Stimulated activated CD4-positive, alpha-beta T cell treated with anti-CD3 and anti-CD28 coated beads, Interleukin-1b, Interleukin-23, amount 100 ng/mL, for 48 hours (primary cell): ENCODE measurements at places on chromosomes 7 and 10.
A peak's percentile ranks its signal among the peaks of the same experiment; 100 is the strongest.

DNA sequence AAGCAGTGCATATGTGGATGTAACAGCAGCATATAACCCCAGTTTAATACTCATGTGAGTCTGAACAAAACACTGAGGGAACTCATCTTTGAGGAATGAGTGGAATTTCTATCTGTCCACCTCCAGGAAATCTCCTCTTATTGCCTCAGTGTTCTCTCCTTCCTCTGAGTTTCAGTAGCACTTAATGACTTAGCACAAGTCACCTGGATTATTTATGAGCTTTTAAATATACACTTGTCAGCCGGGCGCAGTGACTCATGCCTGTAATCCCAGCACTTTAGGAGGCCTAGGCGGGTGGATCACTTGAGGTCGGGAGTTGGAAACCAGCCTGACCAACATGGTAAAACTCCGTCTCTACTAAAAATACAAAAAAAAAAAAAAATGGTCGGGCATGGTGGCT lies 4.3 kb downstream of the LRRC20 start:
- DNase-seq: no peak

DNA sequence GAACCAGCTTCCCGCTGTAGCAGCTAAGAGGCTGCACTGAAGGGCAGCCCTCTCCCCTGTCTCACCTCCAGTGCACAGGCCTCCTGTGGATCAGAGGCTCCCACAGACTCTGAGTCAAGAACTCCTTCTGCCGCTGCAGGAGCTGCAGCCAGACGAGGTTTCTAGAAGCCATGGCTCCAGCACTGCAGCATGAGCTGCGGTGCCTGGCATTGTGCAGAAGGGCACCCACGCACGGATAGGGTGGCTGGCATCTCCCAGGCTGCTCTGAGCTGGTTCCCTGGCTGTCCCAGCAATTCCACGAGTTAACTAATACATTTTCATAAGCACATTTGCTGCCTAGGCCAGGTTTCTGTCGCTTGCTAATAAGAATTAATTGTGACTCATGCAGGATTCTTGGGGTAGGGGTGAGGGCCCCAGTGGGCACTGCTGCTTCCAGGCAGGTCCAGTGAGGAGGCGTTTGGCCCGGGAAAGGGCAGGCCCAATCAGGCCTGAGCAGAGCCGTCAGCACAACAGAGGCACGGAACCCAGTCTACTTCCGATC lies 594.2 kb downstream of the DNAJB6 start:
- no peak for DNase-seq

DNA sequence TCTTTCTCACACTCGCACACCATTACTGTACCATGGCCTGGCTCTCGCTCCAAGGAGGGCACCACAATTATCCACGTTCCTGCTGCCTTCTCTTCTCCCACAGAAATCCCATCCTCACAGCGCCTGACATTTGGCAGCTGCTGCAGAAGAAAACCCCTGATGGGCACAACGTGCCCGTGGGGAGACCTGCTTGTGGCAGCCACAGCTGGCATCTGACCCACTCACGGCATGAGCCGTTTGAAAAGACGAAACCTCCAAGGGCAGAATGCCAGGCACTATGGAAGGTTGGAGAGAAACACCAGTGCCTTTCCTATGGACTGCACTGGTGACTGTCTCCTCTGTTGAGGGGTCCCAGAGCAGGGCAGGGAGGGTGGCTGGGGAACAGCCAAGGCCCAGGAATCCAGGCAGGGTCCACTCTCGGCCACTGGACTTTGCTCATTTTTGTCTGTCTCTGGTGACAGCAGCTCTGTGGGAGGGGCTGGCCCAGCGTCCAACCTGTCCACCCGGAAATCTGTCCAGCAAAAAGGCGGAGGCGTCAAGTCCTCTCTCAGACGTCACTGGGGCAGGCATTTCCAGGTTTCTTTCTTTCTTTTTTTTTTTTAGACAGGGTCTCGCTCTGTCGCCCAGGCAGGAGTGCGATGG lies 61.0 kb upstream of the MKRN1 start:
- no peak for DNase-seq

DNA sequence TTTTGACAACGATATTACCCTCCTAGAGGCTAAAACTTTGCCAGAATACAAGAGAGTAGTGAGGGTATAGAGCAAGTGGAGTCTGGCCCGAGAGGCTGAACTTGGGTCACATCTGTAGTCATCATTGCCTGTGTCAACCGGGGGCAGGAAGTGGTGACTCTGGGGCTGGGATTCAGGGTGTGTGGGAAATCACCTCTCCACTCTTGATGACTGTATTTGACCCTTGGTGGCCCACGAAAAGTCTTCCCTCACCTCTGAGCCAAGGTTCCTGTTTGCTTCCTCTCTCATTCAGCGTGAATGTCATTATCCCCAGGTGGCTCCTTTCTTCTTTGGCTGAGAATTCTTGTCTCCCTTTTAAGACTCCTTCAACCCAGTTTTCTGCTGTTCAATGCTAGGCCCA lies 240.4 kb downstream of the ABCA13 start:
- no peak for DNase-seq

DNA sequence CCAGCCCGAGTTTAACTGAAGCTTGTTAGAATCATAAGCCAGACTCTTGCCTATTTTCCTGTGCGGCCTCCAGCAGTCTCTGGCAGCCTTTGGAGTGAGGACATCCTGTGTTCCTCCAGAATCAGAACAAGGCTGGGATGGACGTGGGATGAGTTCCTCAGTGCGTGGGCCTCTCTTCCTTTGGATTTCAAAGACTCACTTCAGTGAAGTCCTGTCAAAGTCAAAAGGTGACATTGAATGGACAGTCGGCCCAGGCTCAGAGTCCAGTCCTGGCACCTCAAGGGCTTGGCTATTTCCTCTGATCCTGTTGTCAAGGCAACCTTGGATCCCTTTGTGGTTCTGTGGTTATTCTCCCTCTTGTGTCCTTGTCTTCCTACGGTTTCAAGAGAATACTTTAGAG lies 21.4 kb upstream of the SMC3 start:
- no peak for DNase-seq

- no peak for DNase-seq
These were observed at the start of gene ZNF804B for GRCh38 chr7:88759230-88760135. Gene ZNF804B (plus strand): TSS chr7:88759700. CDS start chr7:88759977, 277 bp downstream.

GRCh38 chr10:103859161-103860086 lies 4.0 kb upstream of the SH3PXD2A start:
- DNase-seq: peak; percentile 37

- DNase-seq: no peak
These were observed 29.7 kb downstream of the RASGEF1A start for GRCh38 chr10:43237128-43237527.

GRCh38 chr10:111148025-111148424 lies 71.2 kb downstream of the ADRA2A start:
- no peak for DNase-seq

DNA sequence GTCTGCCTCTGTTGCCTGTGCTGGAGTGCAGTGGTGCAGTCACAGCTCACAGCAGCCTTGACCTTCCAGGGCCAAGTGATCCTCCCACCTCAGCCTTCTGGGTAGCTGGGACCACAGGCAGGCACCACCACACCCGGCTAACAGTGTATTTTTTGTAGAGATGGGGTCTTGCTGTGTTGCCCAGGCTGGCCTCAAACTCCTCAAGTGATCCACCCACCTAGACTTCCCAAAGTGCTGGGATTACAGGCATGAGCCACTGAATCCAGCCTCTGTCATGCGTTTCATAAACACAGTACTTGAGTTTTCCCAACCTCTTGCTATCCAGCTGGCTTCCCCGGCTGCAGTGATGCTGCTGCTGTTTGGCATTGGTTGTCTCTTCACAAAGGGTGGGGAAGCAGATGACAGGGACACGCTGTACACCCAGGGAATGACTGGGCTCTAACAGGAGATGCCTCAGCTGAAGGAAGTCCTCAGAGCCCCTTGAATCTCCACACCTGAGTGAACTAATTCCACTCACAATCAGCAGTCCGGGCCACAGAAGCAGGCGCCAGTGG lies 191.5 kb downstream of the DIP2C start:
- no peak for DNase-seq

DNA sequence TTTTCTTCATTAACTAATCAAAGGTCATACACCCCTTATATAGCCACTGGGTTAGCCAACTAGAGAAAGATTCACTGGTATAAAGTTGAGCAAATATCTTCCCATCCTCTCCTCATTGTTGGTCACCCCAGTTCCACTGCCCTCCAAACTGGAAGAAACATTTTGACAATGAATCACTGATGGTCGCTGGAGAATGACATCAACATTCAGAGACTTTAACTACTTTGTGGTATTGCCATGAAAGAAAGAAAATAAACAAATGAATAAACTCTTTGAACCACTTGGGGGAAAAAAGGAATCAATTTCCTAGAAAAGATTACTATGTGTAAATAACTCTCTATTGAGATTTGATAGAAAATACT lies 23.4 kb downstream of the HYCC1 start:
- DNase-seq: no peak

DNA sequence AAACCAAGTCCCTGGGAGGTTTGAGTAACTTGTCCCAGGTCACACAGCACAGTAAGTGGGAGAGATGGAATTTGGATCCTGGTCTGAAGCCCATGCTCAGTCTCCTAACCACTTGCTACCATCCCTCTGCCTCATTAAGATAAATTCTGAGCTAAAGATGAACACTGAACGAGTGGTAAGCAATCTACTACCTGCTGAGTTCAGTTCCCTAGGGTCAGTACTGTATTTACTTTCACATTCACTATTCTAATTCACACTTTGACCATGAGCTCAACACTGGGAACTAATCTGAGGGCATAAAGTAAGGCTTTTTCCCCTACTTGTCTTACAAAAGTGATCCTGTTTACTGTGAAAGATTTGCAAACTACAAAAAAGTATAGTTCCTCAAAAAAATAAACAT lies 2.4 kb downstream of the UROS start:
- DNase-seq: no peak

GRCh38 chr10:21626457-21627161 lies 92.6 kb downstream of the MLLT10 start:
- no peak for DNase-seq

DNA sequence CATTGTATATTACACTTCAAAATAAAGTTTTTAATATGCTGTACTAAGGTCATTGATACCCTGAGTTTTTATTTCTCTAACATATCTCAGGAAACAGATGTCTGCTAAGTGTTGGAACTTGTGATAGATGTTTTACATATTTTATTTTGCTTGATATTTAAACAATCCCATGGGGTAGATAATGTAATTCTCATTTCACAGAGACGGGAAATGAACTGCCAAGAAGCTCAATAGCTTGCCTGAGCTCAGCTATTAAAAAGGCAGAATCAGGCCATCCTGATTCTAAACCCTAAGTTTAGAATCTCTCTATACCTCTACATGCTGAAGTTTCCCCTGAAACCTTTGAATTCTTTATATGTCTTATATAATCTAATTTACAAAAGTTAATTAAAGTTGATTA lies 126.3 kb downstream of the LRRC18 start:
- no peak for DNase-seq

DNA sequence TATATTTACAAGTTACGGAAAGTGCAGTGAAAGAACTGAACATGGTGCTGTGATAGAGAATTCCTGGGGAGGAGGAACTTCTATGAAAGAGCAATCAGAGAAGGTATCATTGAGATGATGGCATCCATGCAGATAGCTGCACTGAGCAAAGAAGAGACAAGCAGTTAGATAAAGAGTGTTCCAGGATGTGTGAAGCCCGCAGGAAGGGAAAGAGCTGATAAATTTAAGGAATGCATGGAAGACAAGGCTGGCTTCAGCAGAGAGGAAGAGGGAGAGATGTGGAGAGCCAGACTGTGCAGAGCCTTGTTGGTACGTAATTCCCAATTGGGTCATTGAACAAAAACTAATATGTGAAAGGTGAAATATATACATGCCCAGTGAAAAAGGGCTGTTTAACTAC lies 538.9 kb downstream of the INHBA start:
- DNase-seq: no peak

- DNase-seq: no peak
These were observed 26.5 kb downstream of the NUP42 start for GRCh38 chr7:23208316-23208715.
